LoVo (cell line): ENCODE measurements at places on chromosomes 6 and 20.

GRCh38 chr6:62367601-62368000 is 81.6 kb upstream of the KHDRBS2 start:
- no peak for DNase-seq

DNA sequence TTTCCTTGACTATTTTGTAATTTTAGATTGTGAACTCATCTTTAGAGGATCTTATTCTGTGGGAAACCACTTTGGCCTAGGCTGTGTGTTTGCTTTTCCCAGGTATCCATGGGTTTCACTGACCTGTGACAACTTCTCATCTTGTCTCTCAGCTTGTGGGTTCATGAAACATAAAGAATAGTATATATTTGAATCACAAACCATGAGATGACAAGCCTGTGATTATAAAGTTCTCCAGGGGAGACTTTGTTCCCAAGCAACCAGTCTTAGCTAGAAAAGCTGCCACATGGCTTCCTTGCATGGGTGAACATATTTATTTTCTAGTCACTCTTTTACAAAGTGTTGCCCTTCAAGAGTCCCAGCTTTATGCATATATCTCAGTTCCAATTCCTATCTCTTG is 201.9 kb downstream of the UBE3D start:
- no peak for DNase-seq

GRCh38 chr6:95587989-95588388 is 10.7 kb downstream of the MANEA start:
- DNase-seq, result no peak

GRCh38 chr6:71292001-71292400 is 3.4 kb downstream of the OGFRL1 start:
- DNase-seq, result no peak

- DNase-seq, result no peak
Measured at GRCh38 chr20:24953621-24954133, 4.6 kb downstream of the CST7 start.

DNA sequence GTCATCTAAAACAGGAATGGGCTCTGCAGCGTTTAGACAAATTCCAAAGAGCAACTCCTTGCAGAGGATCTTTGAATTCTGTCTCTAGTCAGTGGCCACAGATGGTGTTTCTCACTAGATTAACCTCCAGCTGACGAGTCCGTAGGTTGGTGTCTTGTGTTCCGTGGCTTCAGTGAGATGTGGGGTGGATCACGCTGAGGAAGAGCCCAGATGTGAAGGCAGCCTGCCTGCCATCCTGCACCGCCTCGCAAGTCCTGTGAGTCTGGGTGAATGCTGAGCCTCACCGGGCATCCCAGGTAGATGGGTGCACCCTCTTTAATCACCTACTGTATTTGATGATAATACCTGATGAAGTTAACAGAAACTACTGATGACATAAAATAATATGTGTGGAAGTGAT is 70.4 kb downstream of the THBS2 start:
- DNase-seq, result no peak

- no peak for DNase-seq
Measured at GRCh38 chr6:51934098-51934497, 153.3 kb downstream of the PKHD1 start.

- DNase-seq, result peak; percentile 70
Measured at GRCh38 chr20:6767536-6768227, at the start of gene BMP2. TSS of gene BMP2 (plus strand) at chr20:6767686. CDS start at chr20:6770127, 2,441 bp downstream.

DNA sequence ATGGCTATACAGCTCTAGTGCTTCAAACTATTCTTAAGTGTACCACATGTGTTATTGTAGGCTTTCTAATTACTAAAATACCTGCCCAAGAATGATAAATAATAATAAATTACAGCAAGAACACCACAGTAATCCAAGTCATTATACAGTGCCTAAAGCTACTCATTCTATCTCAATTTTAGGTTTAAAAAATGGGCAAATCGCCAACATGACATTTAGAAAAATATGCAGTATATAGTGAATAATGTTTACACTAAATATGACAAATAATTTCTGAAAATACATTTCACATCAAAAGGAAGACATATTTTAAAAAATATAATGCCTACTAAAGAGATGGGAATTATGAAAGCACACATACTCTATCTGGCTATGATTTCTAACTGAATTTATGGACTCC is 91.8 kb downstream of the MAN1A1 start:
- no peak for DNase-seq
